ENCODE measurements at places on chromosomes 2 and 18. TPM values are rescaled to one million over a fixed set of nuclear protein-coding genes. Genes with fewer than 3 reads are reported as not detected.

DNA sequence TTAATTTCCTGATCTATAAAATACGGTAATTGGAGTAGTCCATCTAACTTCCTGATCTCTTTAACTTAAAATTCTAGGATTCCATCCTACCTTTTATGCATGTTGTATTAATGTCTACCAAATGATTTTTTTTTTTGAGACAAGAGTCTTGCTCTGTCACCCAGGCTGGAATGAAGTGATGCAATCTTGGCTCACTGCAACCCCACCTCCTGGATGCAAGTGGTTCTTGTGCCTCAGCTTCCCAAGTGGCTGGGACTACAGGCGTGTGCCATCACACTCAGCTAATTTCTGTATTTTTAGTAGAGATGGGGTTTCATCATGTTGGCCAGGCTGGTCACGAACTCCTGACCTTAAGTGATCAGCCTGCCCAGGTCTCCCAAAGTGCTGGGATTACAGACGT is 47.8 kb downstream of the CFAP36 start:
- DNase-seq = no peak

DNA sequence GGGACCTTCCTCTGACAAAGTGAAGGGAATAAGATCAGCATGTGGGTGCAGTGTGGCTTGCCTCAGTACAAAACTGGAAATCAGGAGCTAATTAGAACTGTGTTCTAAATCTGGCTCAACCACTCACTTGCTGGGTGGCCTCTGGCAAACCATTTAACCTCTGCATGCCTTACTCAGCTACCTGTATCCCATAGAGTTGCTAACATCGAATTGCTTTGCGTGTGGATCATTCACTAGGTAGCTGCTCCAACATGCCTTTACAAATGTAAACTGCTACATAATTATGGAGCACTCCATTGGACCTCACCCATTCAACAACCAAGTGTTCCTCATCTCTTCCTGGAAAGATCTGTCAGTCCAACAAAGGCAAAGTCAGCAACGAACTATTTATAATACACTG is 19.0 kb downstream of the PLEKHM3 start:
- DNase-seq = no peak

- no peak for DNase-seq
Observed at GRCh38 chr2:157897106-157897971, 21.2 kb upstream of the ACVR1 start.

DNA sequence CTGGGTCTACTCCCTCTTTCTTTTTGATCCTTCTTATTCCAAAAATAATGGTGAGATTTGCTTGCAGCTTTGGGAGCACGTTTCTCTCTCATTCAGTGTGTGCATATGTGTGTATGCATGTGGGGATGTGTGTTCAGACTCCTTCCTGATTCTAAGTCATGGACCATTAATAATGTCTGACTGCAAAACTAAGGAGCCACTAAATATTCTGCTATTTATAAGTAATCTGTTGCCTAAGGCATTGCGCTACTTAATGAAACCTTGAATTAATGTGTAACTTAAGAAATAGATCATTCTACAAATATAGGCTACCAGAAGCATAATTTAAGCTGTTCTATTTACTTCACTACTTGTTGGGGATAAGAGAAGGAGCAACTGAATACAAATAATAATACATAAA is 182.1 kb downstream of the TFCP2L1 start:
- no peak for DNase-seq

- no peak for DNase-seq
Observed at GRCh38 chr2:221492636-221493035, 79.5 kb downstream of the EPHA4 start.

SMCHD1 gene
- total RNA-seq = 26.2 TPM
